Peyer's patch (tissue), 4 donors: ENCODE measurements at places on chromosomes 3 and 15. TPM values are rescaled to one million over a fixed set of nuclear protein-coding genes. Genes with fewer than 3 reads are reported as not detected.

CHST2 gene
- 5.9 TPM for total RNA-seq

CGGBP1 gene
- 61.1 TPM for total RNA-seq

PPP1R14D gene
- total RNA-seq: 217 TPM

DNA sequence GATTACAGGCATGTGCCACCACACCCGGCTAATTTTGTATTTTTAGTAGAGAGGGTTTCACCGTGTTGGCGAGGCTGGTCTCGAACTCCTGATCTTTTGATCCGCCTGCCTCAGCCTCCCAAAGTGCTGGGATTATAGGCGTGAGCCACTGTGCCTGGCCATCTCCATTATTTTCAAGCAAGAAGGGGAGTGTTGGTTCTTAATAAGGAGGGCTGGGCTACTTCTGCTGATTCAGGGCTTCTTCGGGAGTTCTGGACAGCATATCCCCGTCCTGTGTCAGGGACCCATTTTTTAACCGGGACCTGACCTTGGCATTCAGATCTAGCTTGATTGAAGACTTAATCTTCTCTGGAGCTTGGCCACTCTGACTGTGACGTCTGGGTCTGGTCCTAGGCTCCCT, 74.1 kb upstream of the SYN2 start:
- H3K36me3 ChIP-seq: no peaks in the 10 kb centered on the region
- no peak overlapping the region for H3K27ac ChIP-seq
- no peaks in the 10 kb centered on the region for H3K4me1 ChIP-seq
- no peak overlapping the region for H3K4me3 ChIP-seq

- no peaks in the 10 kb centered on the region for H3K27me3 ChIP-seq
- no peaks in the 10 kb centered on the region for H3K36me3 ChIP-seq
These were observed 331.0 kb upstream of the RASGRP1 start for GRCh38 chr15:38895326-38896255.

GRCh38 chr3:101154401-101154800, 161.2 kb upstream of the ABI3BP start:
- DNase-seq: no peak
- H3K4me1 ChIP-seq: no peaks in the 10 kb centered on the region
- no peak overlapping the region for H3K4me3 ChIP-seq
- H3K36me3 ChIP-seq: no peaks in the 10 kb centered on the region
- H3K27me3 ChIP-seq: no peaks in the 10 kb centered on the region
